NCI-H1105 (cell line): ENCODE measurements at places on chromosomes 1 and 21.

GRCh38 chr1:218493986-218494385, 148.8 kb downstream of the TGFB2 start:
- no peak for DNase-seq

GRCh38 chr21:45405819-45406762, 1.1 kb downstream of the COL18A1 start:
- peak; percentile 15 for DNase-seq

DNA sequence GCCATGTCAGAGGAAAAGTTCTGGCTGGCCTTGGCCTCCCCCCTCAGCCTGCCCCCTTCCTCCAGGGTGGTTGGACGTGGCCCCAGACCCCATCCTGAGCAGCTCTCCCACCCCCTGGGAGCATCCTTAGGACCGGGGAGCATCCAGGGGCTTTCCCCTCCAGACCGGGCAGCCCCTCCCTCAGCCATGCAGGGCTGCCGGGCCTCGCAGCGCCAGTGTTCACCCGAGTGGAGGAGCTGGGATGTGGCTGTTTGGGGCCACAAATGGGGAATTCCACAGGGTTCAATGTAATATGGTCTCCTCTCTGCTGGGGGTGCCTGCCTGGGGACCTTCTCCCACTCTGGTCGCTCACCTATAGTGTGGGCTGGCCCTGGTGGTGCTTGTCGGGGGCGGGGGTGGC, 4.2 kb upstream of the PFKL start:
- no peak for DNase-seq

DNA sequence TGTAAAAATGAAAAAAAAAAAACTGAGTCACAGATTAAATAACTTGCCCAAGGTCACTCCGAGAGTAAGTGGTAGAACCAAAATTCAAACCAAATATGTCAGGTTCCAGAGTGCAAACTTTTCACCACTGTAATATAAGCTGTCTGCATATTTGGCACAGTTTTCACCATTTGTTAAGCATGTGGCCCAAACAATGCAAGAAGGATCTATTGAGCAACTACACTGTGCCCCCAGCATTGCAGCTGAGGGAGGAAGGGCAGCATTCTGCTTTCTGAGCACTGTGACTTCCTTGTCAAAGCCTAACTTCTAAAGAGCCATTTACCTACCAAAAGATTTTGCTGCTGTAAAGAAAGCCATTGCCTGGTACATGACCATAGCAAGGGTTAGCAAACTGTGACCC, 133.4 kb downstream of the SYT2 start:
- DNase-seq, result no peak

GRCh38 chr1:228350831-228351781, 55.5 kb downstream of the TRIM11 start:
- DNase-seq, result no peak

- DNase-seq, result no peak
These were observed 21.1 kb upstream of the AJAP1 start for GRCh38 chr1:4633346-4633745.
